Fibroblast of upper back skin (primary cell): ENCODE measurements at places on chromosomes 7 and 10.

DNA sequence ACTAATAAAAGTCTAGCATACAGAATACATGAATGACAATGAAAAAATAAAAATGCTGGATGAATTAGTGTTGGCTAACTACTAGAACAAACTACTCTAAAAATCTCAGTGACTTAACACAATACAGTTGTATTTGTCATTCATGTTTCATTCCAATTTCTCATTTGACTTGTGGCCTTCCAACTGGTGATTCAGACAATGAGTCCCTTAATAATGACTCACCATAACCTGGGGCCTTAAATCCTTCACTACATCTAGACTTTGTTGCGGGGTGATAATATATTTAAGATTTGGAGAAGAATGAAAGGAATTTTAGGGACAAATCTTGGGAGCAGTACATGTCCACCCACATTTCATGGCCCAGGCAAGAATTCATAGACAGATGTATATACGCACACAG, 90.5 kb upstream of the POM121L12 start:
- DNase-seq: peak; percentile 63

DNA sequence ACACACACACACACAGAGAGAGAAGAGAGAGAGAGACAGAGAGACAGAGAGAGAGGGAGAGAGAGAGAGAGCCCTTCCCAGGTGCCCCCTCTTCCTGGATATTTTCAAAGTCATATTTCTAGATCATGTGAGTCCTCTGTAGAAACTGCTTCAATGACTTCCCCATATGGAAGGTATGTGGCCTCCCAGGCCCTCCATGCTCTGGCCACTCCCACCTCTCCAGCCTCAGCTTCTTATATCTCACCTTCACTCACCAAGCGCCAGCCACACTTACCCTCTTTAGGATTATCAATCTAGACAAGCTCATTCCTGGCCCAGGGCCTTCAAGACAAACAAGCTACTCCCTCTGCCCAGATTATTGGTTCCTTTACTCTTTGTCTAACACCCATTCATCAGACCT, 259.7 kb downstream of the MTERF1 start:
- no peak for DNase-seq

GRCh38 chr7:83837683-83838082, 188.7 kb upstream of the SEMA3E start:
- DNase-seq: no peak

GRCh38 chr10:52232561-52233350, 81.3 kb upstream of the DKK1 start:
- no peak for DNase-seq

- DNase-seq: peak; percentile 39
Measured at GRCh38 chr7:29100924-29101323, 45.4 kb downstream of the CPVL start.

DNA sequence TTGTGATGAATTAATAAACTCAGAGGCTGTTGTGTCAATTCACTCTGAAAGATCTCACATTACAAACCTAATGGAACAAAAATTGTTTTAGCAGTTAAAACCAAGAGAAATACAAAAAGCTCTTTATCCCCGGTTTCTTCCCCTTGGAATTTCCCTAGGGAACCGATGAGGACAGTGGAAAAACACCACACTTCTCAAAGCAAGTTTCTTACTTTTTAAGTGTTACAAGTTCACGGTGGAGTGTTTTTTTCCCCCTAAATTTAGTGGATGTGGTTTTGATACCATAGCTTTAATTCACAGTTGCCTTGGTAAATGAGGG, 10.3 kb downstream of the BAMBI start:
- DNase-seq: no peak

GRCh38 chr10:93622942-93623341, 10.6 kb downstream of the PDE6C start:
- no peak for DNase-seq

DNA sequence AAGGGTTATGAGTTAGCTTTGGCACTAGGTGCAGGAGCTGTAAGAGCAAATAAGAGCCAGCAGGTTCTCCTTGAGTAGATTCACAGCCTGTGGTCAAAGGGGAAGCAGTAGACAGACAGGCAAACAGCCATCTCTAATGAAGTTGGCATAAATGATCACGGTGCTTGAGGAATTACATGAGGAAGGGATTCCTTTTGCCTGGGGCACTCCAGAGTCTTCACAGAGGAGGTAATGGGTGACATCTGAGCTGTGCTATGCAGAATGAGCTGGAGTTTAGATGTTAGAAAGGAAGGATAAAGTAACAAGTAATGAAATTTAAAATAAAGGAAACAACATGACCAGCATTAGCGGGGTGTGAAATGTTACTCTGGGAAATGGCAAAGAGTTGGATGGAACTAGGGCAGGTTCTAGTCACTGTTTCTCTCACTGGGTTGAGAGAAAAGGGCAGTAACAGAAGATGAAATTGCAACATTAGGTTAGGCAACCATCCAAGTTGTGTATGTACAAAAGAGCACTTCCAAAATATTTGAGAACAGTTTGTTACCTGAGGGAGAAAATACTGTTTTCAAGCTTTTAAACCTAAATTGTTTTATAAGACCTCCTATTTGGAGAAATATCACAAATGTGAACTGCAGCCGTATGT, 613.8 kb downstream of the PHTF2 start:
- no peak for DNase-seq

GRCh38 chr10:48399551-48399950, 93.1 kb downstream of the MAPK8 start:
- DNase-seq: no peak

DNA sequence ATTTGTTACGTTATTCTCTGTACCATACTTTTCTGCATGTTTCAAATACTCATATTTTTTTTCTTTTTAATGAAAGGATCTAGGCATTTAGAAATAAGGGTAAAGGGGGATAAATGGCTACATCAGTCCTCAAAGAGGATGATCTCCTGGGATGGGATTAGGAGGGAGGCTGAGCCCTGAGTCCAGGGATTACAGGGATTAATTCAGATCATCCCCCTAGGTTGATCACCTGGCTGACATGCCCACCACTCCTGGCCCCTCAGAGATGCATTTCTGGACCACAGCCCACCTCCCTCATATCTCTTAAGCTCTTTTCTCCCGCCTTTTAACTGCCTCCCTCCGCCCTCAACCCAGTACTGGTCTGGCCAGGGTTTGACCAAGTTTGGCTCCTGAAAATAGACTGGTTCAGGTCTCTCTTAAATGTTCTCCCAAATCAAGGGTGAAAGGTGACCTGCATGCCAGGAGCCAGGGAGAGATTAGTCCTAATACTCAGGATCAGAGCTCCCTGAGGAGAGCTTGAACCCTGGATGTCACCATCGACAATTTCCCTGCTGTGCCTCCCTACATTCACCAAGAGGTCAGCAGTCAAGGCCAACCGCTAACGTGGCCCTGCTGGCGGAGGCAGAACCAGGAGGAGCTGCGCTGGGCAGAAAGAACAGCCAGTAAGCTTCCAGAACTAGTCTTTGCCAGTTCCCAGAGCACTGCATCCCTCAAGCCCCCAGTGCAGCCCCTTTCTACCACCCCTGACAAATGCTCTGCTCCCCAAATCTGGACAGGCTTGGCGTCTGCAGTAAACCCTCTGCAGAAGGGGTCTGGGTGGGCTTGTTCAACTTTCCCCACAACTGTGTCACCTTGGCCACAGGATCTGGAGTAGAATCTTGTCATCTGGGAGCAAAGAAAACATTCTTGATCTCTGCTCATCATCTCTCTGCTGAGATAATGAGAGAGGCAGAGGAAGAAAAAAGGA, 3.0 kb upstream of the CCDC136 start:
- no peak for DNase-seq

DNA sequence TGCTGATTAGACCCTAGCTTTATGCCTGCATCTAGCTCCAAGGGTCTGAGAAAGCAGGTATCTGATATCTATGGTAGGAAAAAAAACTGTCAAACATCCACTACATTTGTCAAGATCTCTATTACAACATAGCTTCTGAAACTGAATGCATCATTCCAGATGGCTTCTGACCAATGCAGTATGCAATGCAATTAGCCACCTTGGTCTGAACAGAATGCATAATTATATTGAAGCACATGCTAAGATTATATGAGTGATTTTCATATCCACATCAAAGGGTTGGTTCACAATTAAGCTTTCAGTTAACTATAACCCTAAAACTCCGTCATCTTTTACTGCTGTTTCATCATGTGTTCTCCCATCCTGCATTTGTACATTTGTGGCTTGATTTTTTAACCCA, 271.4 kb downstream of the POLR1F start:
- DNase-seq: no peak

DNA sequence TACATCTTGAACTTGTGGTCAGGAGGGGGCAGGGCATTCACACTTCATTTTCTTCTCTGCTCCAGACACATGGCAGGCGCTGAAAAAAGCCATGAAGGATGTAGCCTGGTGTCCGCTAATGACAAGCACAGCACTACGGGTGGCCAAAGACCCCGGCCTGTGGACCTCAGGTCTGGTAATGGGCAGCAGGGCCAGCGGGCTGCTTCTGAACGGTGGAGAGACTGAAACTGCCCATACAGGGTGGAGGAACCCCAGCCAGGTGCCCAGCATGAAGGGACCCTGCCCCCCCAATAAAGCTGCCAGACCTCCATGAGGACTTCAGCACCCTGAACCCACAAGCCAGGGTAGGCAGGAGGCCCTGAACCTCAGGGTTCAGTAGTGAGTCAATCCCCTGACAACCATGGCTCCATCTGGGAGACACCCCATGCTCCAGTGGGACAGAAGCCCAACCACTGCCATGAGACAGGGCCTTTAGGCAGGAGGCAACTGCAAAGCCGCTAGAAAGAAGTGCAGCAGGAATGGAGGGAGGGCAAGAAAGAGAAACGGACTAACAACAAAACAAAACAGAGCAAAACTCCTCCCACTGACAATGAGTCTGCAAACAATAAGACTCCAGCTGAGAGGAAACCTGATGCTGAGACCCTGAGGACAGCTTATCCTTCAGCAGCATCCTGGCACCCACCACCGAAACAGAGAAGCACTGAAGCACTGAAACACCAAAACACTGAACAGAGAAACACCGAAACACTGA, 140.2 kb upstream of the PPP2R2D start:
- no peak for DNase-seq

DNA sequence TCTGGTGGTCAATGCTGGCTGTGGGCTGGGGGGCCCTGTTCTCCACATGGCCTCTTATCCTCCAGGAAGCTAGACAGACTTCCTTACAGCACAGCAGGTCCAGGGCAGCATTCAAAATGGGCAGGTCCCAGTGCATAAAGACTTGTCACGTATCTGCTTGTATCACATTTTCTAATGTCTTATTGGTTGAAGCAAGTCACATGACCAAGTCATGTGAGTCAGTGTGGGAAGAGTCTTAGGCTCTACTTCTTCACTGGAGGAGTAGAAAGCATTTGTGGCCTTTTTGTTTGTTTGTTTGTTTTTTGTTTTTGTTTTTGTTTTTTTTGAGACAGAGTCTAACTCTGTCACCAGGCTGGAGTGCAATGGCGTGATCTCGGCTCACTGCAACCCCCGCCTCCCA, 104.7 kb downstream of the COL13A1 start:
- no peak for DNase-seq

- peak; percentile 28 for DNase-seq
Measured at GRCh38 chr7:155469-155900, 36.9 kb upstream of the FAM20C start.

DNA sequence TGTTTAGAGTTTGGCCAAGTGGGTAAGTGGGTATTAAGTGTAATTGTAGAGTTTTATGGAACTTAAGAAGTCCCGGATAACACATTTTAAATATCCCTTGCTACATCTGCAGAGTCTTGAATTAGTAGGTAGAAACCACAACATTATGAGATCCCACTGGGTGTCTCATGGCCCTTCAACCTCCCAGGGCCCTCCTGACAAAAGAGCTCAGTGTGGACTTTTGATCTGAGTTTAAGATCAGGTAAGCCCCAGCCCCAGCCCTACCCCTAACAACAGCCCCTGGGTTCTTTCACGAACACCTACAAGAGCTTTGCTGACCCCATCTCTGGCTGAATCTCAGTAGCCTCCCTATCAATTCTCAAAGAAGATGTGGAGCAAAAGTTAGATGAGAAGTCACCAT, 65.4 kb upstream of the STK17A start:
- no peak for DNase-seq

DNA sequence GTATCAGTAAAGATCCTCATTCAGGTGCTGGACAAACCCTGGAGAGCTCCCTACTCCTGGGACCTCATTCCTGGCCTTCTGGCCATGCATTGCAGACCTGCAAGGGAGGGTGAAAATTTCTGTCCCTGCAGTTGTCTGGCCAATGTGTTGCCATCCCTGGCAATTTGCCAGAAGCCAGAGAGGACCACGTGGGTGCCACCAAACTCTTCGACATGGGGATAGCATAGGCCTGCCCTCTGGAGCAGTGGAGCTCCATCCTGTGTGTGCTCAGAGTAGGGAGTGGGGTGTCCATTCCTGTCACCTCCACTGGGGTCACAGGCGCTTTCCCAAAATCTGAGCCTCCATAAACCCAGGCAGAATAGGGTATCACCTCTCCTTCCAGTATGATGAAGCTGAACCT, 31.2 kb downstream of the DMBT1 start:
- no peak for DNase-seq

- peak; percentile 64 for DNase-seq
Measured at GRCh38 chr10:86644152-86644793, 10.1 kb upstream of the OPN4 start.

DNA sequence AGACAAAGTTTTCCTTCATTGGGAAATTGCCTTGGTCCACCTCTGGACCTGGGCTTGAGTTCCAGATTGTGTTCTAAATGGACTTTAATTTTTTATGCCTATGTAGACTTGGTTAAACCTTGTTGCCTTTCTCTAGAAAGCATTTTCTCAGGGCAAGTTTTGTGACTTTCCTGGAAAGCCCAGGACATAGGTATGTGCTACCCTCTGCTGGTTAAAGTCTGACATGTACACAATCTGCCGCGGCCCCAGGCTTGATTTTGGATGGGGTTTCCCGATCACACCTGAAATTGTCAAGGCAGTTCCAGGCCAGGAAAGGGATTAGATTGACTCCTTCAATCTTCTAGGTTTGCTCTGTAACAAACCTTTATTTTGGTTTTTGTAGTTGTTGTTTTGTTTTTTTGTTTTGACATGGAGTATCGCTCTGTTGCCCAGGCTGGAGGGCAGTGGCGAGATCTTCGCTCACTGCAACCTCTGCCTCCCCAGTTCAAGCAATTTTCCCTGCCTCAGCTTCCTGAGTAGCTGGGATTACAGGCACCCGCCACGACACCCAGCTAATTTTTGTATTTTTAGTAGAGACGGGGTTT, 14.1 kb upstream of the AKR1B10 start:
- peak; percentile 57 for DNase-seq

GRCh38 chr10:89255793-89256192, 4.2 kb upstream of the LIPA start:
- DNase-seq: no peak

DNA sequence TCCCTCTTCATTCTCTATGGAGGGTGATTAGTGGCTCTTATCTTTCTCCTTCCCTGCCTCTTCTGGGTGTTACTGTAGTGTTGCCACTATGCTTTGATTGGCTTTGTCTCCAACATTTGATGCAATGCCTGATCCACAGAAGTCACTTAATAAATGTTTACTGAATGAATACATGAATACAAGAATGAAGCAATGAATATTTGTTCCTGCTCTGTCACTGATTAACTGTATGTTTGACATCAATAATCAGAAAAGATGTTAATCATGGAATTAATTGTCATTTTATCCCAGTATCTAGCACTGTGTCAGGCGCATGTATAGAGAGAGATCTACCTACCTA, 4.3 kb downstream of the ANK3 start:
- no peak for DNase-seq
